ENCODE measurements at places on chromosomes 5 and 9.

DNA sequence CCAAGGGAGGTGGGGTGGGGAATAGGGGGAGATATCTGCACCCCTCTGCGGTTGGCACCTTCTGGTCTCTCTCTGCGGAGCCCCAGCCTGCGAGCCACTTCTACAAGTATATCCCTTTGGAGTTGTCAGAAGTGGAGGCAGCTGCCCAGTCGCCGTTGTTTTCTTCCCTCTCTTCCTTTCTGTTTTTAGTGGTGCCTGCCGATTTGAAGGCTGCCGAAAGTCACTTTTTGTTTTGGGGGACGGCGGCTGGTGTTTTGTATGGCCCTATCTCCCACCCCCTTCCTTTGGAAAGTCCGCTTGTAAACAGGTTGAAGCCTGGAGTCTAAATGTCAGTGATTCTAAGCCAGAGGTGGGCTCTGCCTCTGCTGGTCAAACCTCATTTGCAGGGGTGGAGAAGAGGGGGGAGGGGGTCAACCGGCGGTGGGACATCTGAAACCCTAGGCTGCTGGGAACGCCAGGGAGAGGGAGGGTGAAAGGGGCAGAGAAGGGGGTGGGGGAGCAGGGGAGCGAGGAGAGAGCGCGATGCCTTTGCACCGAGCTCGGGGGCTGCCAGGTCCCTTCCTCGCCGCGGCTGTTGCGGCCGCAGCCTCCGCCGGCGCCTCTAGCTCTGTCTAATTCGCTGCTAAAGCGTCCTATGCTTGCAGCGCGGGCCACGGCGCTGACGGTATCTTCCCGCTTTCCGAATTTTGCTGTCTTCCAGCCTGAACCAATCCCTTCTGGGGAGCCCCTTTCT is at the start of gene FGF10:
Gene FGF10 (minus strand): TSS at position 331 of the 733 bp plus-strand sequence. CDS start 738 bp downstream, outside the sequence.
- DNase-seq: no peak

- no peak for DNase-seq
Observed at GRCh38 chr5:19855453-19855852, 132.5 kb downstream of the CDH18 start.

- DNase-seq: no peak
Observed at GRCh38 chr5:177018341-177018740, 4.2 kb upstream of the ZNF346 start.

DNA sequence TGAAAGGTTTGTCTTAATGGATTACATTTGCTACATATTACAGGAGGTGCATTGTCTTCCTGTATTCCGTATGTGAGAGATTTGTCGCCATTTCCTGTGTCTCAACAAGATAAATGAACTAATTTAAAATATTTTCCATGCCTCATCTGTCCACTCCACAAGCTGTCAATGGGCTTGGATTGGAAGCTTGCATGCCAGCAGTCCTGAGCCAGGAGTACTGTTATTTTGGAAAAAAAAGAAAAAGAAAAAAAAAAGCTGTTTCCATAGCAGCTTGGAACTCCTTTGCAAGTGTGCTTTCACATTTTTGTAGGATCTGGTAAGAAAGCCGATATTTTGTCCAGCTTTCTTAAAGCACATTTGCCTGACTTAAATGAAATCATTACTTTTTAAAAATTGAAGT is 330.8 kb downstream of the KDM4C start:
- no peak for DNase-seq

DNA sequence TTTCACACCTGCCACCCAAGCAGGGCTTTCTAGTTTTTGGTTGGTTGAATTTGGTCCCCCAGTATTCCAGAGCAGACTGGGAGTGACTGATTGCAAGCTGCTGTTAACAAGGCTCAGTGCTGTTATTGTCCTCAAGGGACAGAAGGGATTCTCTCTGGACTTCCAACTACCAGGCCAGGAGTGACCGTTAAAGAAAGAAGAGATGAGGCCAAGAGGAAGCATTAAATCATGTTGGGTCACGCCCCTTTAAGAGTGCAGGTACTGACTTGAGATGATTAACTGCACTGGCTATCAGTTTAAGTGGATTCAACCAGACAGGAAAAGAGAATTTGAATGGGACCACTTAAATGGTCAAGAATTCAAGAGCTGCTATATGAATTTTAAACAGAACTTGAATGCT is 220.8 kb upstream of the PCSK5 start:
- DNase-seq: no peak

- no peak for DNase-seq
Observed at GRCh38 chr5:68181039-68181599, 34.4 kb upstream of the PIK3R1 start.

- DNase-seq: peak; percentile 68
Observed at GRCh38 chr5:80125962-80126480, 90.9 kb downstream of the THBS4 start.

Measured in GM04503 (cell line).